ENCODE measurements at places on chromosomes 5 and 9.

- no peak for DNase-seq
Measured at GRCh38 chr9:99626426-99626825, 195.3 kb upstream of the NR4A3 start.

GRCh38 chr5:171599411-171599810 lies 180.0 kb downstream of the FGF18 start:
- no peak for DNase-seq

DNA sequence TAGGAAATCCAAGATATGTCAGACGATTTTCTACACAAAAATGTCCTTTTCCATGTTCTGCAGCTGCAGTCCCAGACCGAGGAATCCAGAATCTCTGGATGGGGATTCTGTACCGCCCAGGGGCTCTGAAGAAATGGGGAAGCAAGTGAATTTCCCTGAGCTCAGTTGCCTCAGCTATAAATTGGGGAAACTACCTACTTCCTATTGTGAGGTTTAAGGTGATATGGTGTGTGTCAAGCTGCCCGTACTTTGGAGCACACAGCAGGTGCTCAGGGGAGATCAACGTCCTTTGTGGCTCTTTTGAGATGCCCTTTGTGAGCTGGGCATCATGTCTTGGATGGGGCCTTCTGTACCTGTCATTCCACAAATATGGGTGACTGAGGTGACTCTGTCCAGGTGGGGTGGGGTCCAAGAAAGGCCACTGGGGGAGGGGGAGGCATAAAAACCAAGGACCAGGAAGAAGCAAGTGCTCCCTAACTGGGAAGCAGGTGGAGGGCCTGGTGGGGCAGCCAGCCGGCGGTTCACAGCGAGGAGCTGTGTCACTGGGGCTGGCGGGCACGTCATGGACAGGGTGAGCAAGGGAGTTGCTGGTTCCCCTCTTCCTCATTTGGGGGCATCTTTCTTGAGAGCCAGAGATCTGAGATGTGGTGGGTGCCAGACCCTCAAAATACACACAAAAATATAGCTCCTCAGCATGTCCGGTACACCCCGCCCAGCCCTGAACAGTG lies 116.0 kb downstream of the CRB2 start:
- no peak for DNase-seq

DNA sequence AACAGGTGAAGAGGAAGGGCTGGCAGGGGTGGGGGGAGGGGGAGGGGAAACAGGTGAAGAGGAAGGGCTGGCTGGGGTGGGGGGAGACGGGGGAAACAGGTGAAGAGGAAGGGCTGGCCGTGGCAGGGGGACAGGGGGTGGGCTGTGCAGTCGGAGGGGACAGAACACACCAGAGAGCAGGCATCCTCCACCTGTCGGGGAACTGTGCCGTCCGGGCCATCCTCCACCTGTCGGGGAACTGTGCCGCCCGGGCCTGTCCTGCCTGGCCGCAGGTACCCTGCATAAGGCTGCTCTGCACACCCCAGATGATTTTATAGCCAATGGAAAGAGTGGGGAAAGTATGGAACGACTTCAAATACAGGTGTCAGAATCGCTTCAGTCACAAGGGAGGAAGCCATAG lies 32.5 kb upstream of the PPP1R26 start:
- no peak for DNase-seq

GRCh38 chr5:180100621-180101450 lies 29.3 kb upstream of the RNF130 start:
- no peak for DNase-seq

DNA sequence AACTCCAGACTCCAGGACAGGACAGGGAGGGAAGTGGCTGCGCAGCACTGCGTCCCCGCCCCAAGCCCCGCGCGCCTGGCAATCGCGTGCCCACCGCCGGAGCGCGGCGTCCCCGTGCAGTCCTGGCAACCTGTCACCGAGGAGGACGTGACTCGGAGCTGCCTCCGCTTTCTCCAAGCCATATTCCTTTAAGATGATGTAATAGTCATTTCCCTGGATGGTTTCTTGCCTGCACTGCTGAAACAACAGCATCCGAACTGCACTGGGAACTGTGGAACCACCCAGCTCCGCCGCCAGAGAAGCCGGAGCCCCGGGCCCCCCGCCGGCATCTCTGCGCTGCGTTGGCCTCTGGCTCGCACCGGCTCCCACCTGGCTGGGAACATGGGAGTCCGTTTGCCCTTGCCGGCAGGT lies 34.5 kb downstream of the KCTD16 start:
- no peak for DNase-seq

DNA sequence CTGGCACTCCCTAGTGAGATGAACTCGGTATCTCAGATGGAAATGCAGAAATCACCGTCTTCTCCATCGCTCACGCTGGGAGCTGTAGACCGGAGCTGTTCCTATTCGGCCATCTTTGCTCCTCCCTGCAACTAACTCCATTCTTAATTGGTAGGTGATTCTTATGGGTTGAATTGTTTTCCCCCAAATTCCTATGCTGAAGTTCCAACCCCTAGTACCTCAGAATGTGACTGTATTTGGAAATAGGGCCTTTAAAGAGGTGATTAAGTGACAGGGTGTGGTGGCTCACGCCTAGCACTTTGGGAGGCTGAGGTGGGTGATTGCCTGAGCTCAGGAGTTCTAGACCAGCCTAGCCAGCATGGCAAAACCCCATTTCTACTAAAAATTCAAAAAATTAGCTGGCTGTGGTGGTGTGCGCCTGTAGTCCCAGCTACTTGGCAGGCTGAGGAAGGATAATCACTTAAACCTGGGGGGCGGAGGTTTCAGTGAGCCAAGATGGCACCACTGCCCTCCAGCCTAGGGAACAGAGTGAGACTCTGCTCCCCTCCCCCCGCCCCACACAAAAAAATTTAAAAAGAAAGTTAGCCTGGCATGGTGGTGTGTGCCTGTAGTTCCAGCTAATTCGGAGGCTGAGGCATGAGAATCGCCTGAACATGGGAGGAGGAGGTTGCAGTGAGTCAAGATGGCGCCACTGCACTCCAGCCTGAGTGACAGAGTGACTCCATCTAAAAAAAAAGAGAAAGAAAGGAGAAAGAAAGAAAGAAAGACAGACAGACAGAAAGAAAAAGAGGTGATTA lies 25.2 kb upstream of the FOCAD start:
- no peak for DNase-seq

DNA sequence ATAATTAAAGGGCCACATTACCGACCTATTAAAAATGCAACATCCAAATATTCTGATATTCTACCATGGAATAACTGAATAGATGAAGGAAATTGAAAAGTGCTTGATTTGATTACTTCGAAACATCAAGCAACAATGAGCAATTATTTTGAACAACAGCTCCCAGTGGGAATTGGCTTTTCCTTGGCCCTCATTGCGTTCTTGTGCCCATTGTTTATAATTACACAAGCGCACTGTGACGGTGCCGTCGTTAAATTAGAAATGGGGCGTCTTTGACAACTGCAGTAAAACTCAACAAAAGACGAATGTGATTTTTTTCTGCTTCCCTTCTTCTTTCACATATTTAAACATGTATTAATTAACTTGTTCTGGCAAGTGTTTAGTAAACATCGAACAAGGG lies 61.6 kb downstream of the CDH6 start:
- no peak for DNase-seq

GRCh38 chr5:54996466-54996865 lies 11.1 kb upstream of the ESM1 start:
- no peak for DNase-seq

- DNase-seq: no peak
Measured at GRCh38 chr9:129338724-129339430, 160.8 kb upstream of the IER5L start.

- no peak for DNase-seq
Measured at GRCh38 chr5:35285435-35285834, 55.1 kb upstream of the PRLR start.

GRCh38 chr5:155822177-155822576 lies 504.8 kb upstream of the SGCD start:
- DNase-seq: no peak

- DNase-seq: no peak
Measured at GRCh38 chr5:154107756-154108155, 69.0 kb downstream of the MFAP3 start.

GRCh38 chr5:171149772-171150171 lies 159.3 kb upstream of the TLX3 start:
- no peak for DNase-seq

- no peak for DNase-seq
Measured at GRCh38 chr9:116154334-116154975, 864 bp downstream of the PAPPA start.

DNA sequence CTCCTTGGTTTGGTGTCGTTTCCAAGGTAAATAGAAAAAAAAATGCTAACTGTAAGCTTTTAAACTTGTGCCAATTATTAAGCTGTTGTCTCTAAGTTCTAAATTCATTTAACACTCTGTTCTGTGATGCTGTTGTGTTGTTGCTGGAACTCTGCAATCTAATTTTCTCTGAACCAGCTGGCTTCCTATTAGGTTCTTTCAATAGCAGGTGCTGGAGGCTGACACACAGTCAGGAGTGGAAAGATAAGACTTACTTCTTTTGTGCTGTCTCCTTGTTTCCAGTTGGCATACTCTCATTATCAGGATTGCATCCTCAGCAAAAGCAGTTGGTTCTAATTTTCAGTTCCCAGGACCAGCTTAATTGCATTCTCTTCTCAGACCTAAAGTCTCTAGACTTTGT lies 1252.6 kb upstream of the NUDT12 start:
- no peak for DNase-seq

- no peak for DNase-seq
Measured at GRCh38 chr5:81302596-81302995, 1.2 kb downstream of the ZCCHC9 start.

- peak; percentile 93 for DNase-seq
Measured at GRCh38 chr9:137254624-137255447, at the start of gene NELFB. TSS of gene NELFB (plus strand) at chr9:137255327.

DNA sequence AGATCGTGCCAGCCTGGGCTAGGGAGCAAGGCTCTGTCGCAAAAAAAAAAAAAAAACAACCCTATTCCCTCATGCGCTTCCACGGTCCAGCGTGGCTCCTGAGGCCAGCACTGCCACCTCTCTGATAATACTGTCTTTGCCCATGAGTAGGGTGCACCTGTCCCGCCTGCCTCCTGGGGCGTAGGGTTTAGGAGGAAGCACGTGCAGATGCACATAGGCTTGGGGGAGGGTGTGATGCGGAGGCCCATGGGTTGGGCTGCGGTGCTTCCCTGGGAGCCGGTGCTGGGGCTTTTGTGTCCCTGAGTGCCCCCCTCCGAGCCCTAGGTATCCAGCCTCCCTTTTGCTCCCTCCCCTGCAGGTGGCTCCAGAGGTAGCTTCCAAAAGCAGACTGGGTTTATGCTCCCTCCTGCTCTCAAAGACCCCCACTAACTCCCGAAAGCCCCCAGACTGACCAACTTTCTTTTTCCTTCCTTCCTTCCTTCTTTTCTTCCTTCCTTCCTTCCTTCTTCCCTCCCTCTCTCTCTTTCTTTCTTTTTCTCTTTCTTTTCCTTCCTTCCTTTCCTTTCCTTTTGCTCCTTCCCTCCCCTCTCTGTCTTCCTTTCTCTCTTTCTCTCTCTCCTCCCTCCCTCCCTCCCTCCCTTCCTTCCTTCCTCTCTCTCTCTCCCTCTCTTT lies 12.8 kb downstream of the FGFR4 start:
- DNase-seq: no peak

- no peak for DNase-seq
Measured at GRCh38 chr9:81592887-81593266, 96.5 kb downstream of the TLE1 start.

- DNase-seq: no peak
Measured at GRCh38 chr9:31243386-31243785, 1141.1 kb upstream of the ACO1 start.

DNA sequence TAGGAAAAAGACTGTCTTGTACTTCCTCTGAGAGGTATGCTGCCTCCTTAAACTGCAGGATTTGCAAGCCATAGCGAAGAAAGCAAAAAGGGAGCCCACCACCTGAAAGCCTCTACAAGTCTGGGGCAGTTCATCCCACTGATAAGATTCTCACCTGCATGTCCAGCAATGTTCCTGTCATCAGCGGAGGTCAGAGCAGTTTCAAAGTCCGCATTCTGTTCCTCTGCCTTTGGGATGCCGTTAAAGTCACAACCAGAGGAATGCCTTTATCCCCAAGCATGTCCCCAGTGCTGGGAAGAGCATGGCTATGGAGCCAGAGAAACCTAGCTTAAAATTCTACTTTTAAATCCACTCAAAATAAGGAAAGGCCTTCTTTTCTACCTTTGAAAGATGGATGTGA lies 220.5 kb downstream of the GLIS3 start:
- DNase-seq: no peak

DNA sequence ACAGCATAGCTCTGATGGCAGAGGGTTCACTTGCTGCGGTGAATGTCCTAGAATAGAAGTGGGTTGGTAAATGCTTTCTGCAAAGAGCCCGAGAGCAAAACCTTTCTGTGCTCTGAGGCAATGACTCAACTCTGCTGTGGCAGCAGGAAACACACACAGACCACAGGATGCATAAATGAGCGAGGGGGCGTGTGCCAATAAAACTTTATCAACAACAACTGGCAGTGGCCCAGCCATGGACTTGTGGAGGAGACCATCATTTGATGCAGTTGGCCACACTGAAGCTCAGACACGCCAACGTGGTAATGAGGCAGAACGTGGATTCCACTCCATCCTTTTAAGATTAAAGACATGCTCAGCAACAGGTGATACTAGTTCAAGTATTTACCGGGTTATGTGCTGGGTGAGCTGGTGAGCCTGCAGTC lies 6.8 kb downstream of the MRPL36 start:
- peak; percentile 68 for DNase-seq

GRCh38 chr5:40877371-40877988 lies 31.8 kb upstream of the C7 start:
- DNase-seq: no peak

DNA sequence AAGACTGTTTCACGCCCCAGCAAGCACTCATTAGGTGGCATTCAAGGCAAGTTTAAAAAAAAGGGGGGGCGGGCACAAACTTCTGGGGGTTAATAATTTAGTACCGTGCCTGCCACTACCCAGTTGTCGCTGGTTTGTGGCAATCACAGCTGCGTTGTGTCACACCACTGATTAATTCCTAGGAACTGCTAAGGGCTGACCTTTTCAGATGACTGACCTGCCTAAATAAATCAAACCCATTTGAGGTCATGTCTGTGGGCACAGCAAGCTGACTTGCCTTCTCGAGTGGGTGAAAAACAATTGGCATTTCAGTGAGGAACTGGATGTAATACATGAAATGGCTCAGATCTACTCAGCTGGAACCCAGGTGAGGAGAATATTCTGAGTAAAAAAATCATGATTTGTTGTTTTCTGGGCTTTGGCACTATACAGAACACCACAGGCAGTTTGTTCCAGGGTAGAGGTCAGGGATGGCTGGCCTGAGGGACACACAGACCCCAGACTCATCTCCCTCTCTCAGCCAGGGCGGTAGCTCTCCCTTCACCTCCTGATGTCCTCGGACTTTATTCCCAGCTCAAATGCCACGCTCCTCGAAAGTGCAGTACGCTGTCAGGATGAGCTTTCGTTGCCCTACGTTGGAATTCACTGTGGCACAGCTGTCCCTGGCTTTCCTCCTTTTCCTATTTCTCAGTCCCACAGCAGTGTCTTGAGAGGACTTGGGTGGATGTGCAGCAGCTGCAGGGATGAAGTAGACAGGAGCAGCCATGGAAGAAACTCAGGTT lies 15.5 kb upstream of the MGAT1 start:
- DNase-seq: no peak

DNA sequence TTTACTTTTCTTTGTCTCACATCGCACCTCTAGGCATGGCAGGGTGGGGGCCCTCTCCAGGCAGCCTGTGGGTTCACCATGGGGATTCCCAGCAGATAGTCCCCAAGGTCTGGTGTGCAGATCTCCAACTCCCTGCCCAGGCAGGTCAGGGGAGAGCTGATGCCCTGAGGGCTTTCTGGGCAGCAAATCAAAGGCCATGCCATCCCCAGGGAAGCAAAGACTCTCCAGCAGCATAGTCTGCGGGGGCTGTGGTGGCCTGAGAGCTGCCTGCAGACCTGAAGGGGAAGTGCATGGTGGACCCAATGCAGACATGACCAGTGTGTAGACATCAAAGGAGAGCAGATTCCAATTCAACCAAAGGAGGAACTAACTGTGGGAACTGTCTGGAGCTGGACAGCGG lies 7.7 kb downstream of the NEURL1B start:
- no peak for DNase-seq
